CD4-positive, alpha-beta T cell treated with Interleukin-4 for 4 hours (primary cell): ENCODE measurements at places on chromosomes 7 and 10.

GRCh38 chr10:45514291-45515270, 140.6 kb downstream of the ALOX5 start:
- no peak for DNase-seq

- DNase-seq, result no peak
Measured at GRCh38 chr10:44087403-44087802, 297.5 kb downstream of the CXCL12 start.

DNA sequence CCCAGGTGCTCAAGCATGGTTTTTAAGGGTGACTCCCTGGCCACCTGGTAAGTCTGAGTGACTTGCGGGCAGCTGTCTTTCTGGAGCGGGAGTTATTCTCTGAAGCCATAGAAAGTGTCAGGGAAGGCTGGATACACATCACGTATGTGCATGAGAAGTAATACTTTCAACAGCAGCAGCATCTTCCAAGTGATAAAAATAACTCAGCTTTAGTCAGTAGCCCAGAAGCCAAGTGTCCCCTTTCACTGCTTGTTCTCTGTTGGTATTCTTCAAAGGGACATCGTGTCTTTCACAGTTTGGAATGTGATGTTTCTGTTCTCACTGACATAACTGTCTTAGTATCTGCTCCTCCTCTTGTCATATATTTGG, 97.6 kb downstream of the KIAA1217 start:
- DNase-seq, result no peak

GRCh38 chr7:114574384-114574783, 159.8 kb downstream of the FOXP2 start:
- DNase-seq, result no peak

DNA sequence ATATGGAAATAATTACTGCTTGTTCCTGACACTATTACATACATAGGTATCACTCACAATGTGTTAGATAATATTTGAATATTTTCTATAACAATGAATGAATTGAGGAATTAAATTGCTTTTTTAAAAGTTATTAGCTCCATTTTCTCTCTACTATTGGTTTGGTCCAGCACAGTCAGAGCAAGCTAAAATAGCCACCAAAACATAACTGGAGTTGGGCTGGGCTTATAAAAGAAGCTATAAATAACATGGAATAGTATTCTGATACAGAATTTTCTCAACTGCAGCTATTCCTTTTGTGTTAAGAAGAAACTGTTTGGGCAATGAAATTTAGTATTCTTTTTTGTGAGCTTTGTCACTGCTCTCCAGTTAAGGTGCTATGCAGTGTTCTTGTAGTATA, 142.6 kb upstream of the LRRN3 start:
- DNase-seq, result no peak

DNA sequence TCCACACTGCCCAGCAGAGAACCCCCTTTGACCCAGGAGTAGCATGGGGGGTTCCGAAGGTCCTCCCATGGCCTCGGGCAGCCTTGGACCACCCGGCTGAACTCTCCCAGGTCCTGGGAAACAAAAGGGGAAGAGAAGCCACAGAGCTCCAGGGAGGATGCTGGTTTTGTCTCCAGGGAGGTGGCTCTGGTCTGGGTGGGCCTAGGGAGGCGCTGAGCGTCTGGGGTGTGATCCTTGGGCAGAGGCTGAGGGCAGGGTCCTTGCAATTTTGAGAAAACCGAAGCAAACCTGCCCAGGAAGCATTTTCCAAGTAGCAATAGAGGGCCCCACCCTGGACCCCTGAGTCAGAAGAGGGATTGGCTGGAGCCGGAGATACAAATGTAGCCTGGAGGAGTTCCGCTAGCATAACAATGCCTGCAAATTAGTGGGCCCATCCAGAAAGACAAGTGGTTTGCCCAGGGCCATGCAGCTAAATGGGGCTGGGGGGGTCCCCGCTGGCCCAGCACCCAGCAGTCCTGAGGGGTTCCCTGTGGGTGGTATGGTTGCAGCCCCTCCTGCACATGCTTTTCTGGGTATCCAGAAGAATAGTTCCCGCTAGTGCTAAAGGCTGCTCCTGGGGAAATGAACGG, 2.0 kb downstream of the UTF1 start:
- DNase-seq, result no peak

DNA sequence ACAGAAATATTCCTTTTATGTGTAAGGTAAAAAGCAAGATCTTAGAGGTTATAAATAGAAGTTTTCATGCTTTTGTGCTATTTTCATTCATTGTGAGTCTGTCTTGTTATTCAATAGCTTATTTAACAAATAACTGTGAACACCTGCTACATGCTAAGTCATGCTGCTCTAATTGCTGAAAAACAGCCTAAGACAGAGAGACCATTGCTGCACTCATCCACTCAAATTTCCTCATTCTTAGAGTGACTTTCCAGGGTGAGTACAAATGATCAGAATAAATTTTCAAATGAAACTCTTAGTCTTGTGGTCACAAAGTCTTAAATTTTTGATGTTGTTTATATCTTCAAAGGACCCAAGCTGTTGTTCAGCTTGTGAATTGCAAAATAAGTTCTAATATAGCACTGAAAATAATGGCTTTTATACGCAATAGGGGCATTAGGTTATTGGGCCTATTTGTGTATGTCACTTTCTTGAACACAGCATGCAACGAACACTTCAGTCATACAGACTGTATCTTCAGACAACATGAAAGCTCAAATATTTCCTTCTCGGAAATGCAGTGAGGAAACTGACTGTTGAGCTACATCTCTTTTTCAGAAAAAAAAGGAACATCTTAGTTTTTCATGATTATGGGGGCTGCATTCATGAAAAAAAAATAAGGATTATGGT, 247.9 kb upstream of the PCDH15 start:
- DNase-seq, result no peak

GRCh38 chr7:131385039-131385605, 57.4 kb downstream of the MKLN1 start:
- DNase-seq, result no peak

DNA sequence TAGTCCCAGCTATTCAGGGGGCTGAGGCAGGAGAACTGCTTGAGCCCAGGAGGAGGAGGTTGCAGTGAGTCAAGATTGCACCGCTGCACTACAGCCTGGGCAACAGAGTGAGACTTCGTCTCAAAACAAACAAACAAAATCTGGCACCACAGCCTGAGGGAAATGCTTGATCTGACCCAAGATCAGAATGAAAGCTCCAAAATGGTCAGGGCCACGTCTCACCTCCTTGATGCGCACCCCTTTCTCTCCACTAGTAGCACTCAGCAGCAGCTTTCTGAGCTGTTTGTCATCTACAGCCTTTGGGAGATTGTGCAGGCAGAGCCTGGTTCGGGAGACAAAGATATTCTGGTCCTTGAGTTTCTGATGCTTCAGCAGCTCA, 22.7 kb downstream of the RBM28 start:
- peak; percentile 27 for DNase-seq
